HTR-8/SVneo (cell line): ENCODE measurements at places on chromosomes 16 and 17.

DNA sequence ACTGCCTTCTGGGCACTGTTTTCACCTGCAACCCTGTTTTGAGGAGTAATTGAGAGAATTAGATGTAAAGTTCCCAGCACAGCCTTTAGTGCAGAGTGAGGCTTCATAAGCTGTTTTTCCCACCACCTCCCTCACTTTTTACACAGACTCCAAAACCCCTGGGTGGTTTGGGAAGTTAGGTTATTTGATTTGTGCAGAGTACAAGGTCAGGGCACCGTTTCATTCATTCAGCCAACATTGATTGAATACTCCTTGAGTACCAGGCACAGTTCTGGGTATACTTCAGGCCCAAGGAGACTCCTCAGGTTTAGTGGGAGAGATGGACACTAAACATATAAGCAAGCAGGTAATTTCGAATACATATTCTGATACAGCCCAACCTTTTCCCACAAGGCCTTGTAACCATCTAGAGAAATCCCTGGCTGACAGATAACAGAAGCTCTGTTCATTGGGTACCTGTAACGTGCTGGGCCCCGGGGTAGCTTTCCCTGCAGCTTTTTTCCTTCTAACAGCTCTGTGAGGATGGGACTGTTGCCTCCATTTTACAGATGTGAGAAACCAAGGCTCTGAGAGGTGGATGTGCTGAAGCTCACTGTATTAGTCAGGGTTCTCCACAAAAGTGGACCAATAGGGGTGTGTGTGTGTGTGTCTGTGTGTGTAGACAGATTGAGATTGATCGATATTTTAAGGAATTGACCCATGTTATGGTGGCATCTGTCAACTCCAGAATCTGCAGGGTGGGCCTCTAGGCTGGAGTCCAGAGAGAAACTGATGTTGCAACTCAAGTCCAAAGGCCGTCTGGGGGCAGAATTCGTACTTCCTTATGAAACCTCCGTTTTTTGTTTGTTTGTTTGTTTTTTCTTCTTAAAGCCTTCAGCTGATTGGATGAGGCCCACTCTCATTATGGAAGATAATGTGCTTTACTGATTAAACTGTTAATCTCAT is 234.7 kb downstream of the SNX29 start:
- DNase-seq: no peak

DNA sequence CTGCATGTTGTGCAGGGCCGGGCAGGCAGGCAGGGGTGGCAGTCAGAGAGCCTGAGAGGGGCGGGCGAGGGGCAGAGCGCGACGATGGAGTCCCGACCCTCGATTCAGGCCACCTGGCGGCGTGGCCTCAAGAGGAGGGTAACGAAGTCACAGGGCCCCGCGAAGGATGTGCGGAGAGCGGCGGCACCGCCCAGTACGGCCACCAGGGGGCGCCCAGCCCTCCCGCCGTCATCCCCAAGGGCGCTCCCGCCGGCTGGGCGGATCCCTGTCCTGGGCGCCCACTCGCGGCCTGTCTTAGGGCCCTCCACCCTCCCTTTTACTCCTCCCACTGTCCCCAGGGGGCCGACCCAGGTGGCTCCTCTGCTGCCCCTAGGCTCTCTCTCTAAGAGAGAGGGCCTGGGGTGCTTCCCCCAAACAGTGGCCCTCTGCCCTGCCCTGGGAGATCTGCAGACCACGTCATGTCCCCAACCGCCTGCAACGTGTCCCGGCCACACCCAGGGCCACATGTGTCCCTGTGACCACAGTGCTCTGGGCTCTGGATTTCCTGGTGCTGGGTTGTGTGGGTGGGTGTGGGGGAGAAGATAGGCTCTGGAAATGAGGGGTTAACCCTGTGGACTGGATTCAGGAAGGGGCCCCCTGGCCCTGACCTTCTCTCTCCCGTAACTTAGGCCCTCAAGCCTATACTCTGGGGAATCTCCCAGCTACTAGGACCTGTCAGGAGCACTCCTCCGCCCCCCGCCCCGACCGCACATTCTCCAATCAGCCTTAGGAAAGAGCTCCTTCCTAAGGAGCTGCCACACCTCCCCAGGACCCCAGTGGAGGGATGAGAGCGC is 5.9 kb downstream of the DPEP2 start:
- DNase-seq: peak; percentile 88

DNA sequence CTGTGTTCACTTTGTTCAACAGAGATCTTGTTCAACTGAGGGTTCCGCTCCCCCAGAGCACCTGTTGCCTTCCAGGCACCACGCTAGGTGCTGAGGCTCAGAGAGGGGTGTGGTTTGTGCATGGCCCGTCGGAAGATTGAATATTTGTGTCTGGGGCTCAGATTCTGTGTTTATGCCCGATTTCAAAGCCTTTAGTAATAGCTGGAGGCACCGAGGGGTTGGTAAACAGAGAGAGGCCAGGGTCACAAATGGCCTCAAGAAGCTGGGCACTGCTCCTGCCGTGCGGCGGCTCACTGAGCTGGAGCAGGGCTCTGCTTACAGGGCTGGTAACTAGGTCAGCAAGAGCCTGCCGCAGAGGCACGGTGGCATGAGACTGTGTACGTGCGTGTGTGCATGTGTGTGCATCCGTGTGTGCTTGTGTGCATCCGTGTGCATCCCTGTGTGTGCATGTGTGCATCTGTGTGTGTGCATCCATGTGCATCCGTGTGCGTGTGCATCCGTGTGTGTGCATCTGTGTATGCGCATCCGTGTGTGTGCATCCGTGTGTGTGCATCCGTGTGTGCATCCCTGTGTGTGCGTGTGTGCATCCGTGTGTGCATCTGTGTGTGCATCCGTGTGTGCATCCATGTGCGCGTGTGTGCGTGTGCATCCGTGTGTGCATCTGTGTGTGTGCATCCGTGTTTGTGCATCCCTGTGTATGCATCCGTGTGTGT is 5.4 kb downstream of the ITGAE start:
- no peak for DNase-seq

- no peak for DNase-seq
These were observed 9.0 kb downstream of the TMEM92 start for GRCh38 chr17:50283246-50283645.

DNA sequence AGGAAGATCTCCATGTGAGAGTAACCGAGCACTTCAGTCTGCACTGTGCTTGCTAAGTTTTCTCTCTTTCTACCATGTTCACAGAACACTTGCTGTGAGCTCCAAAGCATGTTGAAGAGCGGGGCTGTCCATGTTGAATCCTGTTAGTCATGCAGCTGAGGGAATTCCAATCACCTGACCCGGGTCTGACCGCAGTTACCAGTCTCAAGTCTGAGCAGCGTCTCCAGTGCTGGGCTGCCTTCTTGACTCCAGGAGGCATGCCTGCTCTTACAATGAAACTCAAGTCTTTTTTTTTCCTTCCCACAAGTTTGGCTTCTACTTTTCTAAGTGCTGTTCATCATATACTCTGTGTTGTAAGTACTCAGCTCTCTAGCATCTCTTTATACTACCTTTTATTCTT is 44.3 kb downstream of the HOXB1 start:
- DNase-seq: peak; percentile 92

DNA sequence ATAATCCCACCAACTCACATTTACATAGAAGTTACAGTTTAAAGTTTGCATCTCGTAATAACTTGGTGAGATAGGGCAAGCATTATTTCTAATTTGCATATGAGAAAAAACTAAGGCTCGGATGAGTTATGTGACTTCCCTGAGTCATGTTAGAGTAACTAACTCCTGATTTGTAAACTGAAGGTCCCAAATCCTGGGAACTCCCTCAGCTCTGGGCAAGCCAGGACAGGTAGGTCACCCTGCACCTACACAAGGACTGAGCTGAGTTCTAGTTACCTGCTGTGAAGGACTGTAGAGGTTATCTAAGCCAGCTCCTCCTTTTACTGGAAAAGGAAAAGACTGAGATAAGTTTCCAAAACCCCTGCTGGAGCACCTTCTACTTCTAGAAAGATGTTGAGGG is 92.1 kb upstream of the HLF start:
- DNase-seq: no peak

- DNase-seq: no peak
These were observed 3.9 kb downstream of the ABCC3 start for GRCh38 chr17:50638606-50638965.

- no peak for DNase-seq
These were observed 46.8 kb downstream of the ZFPM1 start for GRCh38 chr16:88499836-88500251.

DNA sequence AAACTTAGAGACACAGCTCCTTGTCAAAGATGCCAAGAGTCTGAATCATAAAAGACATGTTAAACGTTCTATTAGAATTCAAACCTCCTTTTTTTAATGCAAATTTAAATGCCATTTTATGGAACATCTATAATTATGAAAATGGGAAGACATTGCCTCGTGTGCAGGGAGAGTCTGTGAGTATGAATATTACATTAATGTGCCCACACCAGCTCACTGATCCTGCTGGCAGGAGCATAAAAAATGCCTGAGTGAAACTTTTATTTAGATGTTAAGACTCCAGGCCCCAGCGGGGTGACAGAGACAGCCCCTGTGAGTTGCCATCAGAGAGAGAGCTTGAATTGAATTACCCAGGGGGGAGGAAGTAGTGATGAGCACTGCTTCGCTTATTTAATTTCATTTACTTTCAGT is 84.8 kb downstream of the SNX11 start:
- no peak for DNase-seq

DNA sequence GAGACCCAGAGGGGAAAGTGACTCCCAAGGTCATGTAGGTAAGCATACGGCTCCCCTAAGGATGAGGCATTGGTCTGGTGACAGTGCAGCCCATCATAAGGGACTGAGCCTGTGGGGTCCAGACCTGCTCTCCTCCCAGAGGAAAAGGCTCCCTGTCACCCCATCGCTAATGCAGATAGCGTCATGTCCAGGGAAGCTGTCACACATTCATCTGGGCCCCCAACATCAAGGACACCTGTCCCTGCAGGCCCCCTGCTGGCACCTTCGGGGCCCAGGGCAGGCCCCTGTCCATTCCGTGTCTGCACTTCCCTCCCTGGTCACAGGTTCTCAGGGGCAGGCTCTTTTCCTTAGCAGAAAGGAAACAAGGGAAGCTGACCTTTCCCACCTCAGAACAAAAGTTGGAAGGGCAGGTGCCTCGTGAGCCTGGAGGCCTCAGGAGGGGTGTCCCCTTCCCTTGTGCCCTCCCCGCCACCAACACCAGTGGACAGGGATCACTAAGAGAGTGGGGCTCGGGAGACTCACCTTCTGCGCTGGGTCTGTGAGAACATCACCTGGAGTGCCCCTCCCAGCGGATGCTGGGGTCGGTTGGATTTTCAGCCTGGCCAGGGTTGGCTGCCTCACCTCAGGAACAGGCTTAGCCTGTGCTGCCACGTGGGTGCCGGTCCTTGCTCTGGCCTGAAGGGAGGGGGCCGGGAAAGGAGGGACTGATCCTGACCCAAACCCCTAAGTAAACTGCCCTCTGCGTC is 17.3 kb upstream of the LASP1NB start:
- no peak for DNase-seq

DNA sequence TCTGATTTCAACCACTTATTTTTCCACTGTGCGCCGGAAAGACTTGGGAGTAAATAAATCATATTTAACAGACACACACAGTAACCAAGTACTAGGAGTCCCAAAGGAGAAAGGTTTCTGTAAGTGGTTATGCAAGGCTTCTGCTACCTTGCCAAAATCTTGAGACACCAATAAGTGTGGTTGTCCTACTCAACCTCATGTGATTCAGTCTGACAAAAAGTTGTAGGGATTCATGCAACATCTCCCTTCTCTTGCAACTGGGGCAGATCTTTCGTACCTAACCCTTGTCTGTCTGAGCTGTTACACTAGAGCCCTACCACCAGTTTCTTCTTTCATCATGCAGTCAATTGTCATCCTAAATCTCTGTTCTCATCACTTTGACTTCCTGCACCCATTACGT is 69.9 kb upstream of the NUDT7 start:
- DNase-seq: no peak

GRCh38 chr16:57807252-57807967 is 5.1 kb upstream of the KIFC3 start:
- DNase-seq: no peak
